COLO829 (cell line): ENCODE measurements at places on chromosomes 6 and 20.

DNA sequence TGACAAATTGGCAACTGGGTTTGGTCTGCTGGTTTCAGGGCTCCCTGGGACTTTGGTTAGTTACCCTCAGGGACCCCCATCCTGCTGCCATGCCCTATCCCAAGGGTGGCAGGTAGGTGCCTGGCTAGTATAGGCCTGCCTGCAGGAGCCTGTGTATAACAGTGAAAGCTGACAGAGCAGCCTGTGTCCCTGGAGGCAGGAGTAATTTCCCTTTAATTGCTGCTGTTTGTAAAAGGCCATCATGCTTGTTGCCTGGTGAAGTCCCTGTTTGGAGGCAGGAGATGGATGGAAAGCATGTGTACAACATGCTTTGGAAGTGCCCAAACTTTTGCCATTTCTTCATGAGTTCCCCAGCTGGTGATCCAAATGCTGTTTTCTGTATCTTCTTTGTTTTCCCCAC, 30.1 kb downstream of the CMTR1 start:
- DNase-seq: no peak

DNA sequence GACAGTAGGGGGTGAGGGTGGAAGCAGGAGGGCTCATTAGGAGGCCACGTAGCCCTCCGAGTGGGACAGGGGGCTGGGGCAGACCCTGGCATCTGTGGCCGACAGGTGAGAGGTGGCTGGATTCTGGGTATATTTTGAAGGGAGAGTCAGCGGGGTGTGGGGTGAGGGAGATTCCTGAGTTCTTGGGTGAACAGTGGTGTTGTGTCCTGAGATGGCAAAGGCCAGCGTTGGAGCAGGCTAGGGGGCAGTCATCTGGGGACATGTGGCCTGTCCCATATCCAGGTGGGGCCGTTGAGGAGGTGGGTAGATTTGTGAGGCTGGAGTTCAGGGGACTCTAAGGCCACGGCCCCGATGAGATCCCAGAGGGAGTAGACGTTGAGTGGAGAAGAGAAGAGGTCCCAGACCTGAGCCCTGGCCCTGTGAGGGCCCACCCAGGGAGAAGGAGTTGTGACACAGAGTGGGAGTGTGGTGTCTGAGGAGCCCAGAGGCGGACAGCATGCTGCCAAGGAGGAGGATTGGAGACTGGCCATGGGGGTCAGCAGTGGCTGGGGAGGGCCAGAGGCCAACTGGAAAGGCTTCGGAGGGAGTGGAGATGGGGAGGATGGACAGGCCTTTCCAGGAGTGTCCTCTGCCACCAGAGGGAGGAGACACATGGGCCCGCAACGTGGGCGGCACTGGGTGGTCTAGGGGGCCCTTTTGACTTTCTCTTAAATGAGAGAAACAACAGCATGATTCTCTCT, 19.6 kb downstream of the PACSIN1 start:
- DNase-seq: no peak

GRCh38 chr6:34130862-34131261, 15.0 kb downstream of the GRM4 start:
- DNase-seq: no peak

- DNase-seq: no peak
Observed at GRCh38 chr20:45780159-45780558, 11.5 kb downstream of the WFDC3 start.

GRCh38 chr6:99305021-99305554, 44.4 kb downstream of the FAXC start:
- no peak for DNase-seq

DNA sequence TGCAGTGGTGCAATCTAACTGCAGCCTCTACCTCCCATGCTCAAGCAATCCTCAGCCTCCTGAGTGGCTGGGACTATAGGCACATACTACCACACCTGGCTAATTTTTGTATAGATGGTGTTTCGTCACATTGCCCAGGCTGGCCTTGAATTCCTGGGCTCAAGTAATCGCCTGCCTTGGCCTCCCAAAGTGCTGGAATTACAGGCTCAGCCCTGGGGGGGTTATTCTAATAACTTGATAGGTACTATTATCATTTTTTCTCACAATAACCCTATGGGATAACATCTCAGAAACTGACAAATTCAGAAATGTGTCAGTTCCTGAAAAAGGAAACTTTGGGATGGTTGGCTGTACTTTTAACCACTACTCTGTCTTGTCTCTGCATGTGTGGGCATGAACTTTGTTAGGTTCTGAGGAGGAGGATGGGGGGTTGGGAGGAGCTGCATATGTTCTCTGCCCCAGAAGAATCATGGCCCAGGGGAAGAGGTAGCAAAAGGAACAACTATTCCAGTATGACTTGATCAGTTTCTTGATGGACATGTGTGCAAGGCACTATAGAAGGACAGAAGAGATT, 169.9 kb downstream of the CARMIL1 start:
- DNase-seq: no peak

DNA sequence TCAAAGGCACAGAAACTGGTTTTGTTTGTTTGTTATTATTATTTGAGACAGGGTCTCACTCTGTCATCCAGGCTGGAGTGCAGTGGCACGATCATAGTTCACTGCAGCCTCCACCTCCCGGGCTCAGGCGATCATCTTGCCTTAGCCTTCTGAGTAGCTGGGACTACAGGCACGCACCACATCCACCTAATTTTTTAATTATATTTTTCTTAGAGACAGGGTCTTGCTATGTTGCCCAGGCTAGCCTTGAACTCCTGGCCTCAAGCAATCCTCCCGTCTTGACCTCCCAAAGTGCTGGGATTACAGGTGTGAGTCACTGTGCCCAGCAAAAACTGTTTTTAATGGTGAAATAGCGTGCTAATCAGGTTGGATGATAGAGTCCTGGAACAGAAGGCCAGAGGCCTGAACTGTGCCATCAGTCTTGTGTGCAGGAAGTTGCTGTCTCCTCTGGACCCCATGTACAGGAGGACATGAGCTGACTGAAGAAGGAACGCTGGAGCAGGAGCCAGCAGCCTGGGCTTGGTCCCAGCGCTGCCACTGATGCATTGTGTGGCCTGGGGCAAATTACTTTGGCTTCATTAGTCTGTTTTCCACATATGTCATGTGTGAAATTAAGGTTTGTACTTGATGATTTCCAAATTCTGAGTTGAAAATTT, 4.9 kb downstream of the TM9SF4 start:
- DNase-seq: no peak

- no peak for DNase-seq
Observed at GRCh38 chr20:58837717-58838116, 13.0 kb downstream of the GNAS-AS1 start.

DNA sequence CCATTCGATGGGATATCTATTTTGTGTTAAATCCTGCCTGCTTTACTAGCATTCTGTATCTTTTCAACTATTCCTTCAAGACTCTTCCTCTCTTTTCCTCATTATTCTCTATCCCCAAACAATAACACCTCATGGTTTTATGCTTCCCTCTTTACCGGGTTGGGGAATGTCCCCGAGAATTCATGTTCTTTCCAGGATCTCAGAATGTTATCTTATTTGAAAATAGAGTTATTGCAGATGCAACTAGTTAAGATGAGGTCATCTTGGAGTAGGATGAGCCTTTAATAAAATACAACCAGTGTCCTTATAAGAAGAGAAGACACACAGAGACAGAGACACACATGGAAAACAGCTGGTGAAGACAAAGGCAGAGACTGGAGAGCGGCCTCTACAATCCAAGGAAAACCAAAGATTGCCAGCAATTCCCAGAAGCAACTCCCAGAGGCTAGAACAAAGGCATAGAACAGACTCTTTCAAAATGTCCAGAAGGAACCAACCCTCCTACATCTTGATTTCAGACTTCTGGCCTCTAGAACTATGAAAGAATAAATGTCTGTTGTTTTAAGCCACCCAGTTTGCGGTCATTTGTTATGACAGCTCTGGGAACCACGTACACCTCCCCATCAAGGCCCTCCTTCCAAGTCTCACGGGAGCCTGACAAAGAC, 126.8 kb upstream of the TNFAIP3 start:
- no peak for DNase-seq

DNA sequence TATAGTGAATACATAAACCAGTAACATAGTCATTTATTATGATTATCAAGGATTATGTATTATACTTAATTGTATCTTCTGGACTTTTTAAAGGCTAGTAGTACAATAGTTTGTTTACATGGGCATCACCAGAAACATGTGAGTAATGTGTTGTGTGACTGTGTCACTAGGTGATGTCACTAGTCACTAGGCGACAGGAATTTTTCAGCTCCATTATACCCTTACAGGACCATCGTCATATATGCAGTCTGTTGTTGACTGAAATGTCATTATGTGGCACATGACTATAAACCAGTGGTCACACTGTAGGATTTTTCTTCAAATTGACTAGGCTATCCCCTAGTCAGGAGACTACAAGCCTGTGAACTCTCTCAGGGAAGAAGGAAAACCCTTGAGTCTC, 86.5 kb upstream of the CENPW start:
- no peak for DNase-seq
